Fibroblast of the conjunctiva (primary cell): ENCODE measurements at places on chromosomes 5 and 9.
A peak's percentile ranks its signal among the peaks of the same experiment; 100 is the strongest.

DNA sequence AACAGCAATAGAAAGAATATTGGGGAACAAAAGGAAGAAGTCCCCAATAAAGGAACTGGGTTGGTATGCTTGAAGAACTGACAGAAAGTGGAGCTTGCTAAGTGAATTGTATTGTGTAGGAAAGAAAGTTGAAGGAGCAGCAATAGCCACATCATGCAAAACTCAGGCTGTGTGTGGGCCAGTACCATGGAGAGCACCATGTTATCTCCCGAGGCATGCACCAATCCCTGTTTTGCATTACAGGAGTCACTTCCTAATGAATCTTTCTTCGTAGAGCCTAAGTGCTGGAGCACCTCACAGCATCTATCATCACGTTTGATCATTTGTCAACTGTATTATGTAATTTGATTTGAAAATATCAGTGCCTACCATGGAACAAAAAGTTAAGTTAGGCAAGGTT, 137.7 kb upstream of the NMUR2 start:
- DNase-seq, result no peak

- DNase-seq, result no peak
Observed at GRCh38 chr5:110736753-110737152, 2.1 kb upstream of the SLC25A46 start.

DNA sequence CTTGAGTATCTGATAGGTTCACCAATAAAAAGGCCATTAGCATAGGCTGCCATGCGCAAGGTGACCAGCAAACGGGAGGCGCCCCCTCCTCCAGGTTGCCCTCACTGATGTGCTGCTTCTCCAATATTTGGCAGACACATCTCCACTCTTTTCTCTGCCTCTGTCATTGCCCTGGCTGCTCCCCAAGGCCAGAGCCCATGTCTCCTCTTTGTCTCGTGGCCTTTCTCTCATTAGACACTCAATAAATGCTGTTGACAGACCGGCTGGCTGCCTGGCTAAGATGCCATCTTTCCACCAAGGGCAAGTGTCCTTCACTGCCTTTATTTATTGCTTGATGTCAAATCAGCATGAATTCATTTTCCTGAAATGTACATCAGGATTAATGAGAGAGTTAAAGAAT, 404.0 kb upstream of the KIF2A start:
- no peak for DNase-seq

DNA sequence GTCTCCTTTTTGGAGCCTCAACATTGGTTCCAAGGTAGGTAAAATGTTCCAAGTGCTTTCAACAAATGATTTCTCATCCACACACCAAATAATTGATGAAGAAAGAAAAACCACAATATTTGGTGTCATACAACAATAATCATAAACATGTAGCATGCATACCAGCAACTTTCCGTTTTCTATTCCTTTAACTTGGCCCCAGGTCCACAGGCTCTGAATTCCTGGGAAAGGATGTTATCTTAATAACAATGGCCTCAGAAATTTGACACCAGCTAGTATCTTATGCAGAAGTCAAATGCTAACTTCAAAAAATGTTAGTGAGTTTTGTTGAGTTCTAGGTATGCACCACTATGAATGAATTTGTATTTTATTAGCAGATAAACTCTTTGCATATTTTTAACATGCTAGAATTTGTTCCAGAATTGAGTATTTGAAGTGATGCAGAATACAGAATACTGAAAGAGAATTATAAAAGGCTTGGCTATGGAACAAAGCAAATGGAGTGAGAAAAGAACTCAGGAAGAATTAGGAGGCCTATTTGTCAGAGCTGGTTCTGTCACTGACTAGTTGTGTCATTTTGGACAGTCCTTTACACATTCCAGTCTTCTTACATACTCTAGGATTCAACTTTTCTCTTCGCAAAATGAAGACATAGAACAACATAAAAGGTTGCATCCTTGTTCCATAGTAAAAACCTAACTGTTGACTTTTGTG, 435.3 kb upstream of the TNC start:
- DNase-seq, result no peak

- DNase-seq, result no peak
Observed at GRCh38 chr9:121273064-121273775, 5.3 kb downstream of the GSN start.

- DNase-seq, result no peak
Observed at GRCh38 chr5:155097995-155098394, 84.4 kb downstream of the KIF4B start.

- DNase-seq, result no peak
Observed at GRCh38 chr5:88683506-88684135, 199.4 kb downstream of the MEF2C start.

DNA sequence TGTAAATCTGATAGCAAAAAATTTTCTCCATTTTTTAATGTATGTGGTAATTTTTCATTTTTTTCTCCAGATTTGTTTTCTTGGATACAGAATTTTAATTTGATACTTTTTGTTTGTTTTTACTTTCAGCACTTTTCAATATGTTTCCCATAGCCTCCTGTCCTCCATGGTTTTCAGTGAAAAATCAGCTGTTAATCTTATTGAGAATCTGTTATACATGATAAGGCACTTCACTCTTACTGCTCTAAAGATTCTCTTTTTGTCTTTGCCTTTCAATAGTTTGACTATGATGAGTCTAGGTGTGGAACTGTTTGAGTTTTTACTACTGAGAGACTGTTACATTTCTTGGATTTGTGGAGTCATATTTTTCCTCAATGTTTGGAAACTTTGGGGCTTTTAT, 455.7 kb upstream of the NUDT12 start:
- DNase-seq, result no peak

GRCh38 chr5:174807471-174807870, 83.1 kb downstream of the MSX2 start:
- no peak for DNase-seq

- no peak for DNase-seq
Observed at GRCh38 chr5:66518753-66519152, 77.4 kb upstream of the MAST4 start.

DNA sequence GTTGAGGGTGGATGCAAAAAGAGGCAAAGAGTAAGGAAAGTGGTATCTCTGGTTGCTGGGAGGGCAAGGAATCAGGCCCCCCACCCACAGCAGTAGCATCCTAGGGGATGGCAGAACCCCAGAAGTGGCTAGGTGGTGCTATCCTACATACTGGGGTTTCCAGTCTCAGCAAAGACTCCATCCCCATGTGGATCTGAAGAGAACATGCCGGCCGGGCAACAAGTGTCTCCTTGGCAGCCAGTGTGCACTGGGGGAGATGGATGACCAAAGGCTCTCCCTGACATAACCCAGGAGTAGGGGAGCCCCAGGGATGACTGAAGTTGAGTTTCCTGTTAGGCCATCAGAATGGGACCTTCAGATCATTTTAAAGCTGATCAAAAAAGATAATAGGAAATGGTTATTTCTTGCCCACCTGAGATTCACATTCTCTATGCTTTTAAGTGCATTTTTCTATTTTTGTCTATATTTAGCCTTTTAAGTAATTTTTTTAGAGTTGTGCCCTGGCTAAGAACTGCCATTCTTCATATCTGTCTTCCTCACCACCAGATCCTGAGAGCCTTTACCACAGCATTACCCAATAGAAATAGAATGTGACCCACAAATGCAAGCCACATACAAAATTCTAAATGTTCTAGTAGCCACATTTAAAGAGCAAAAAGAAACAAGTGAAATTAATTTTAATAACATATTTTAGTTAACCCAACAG, 78.7 kb upstream of the SMIM23 start:
- DNase-seq, result no peak

- DNase-seq, result no peak
Observed at GRCh38 chr5:151079838-151080612, 809 bp downstream of the TNIP1 start.

- peak; percentile 37 for DNase-seq
Observed at GRCh38 chr9:113541019-113541900, 77.7 kb downstream of the RGS3 start.

DNA sequence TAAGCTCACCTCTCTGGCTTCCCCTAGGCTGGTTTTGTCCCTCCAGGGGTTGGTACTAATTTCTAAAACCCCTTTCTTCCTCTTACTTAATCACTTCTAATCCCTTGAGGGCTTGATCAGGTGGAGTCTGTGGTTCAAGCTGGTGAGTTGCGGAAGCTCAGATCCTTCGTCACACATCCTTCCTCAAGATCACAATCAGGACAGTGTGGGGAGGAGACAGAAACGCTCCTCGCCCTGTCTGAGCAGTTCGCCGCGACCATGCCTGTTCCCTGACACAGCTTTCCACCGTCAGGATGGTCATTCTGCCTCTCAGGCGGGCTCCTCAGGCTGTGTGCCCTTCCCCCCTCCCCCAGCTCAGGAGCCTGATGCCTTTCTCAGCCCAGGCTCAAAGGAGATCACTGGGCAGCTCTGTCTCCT, 24.3 kb downstream of the CPLX2 start:
- no peak for DNase-seq

DNA sequence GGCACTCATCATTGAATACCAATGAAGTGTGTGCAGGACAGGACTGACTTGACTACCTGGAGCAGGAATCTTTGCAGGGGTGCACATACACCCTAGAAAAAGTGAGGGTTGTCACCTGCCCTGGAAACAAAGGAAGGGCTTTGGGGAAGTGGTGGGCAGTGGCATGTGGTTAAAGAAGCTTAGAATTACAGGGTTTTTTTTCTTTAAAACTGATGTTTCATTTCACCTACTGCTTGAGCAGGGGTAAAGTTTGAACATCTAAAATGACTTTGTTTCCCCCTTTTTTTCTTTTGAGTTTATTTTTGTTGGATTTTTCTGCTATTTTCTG, 2.0 kb upstream of the KDM3B start:
- DNase-seq, result no peak
